ENCODE measurements at places on chromosomes 1 and 21. TPM values are rescaled to one million over a fixed set of nuclear protein-coding genes. Genes with fewer than 3 reads are reported as not detected.

The SMCP gene
- total RNA-seq = not detected

The LCE1C gene
- not detected for total RNA-seq

The C1QA gene
- total RNA-seq = 13.5 TPM

- DNase-seq = no peak
Observed at GRCh38 chr1:10815858-10816195, 19.4 kb upstream of the CASZ1 start.

GRCh38 chr1:48109390-48110013 is 112.3 kb upstream of the TRABD2B start:
- no peak for DNase-seq

DNA sequence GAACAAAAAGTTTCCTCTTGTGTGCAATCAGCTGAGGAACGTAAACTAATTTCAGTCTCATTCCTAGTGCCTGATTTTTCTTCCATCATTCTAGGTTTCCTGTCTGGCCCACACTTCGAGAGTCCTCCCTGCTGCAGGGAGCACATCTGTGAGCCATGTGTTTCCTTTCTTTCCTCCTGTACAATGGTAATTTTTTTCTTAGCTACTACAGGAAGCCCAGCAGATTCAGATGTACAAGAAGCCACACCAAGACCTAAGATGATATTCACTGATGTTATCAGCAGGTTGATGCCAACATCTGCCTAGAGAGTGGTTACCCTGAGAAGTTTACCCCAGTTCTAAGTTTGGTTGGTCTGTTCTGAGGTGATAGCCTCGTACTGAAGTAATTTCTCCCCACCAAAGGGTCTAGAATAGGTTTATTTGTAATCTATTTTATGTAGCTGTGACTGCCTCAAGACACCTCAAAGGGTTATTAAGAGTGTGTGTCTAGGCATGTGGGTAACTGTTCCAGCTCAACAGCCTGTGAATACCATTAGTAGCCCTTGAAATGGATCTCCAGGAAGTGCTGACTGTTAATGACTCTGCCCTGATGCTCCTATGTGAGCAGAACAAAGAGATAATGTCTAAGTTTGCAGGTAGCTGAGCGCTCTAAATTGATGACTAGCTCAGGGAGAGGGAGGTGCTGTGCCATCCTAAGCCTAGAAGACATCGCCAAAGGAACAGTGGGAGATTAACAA is 31.7 kb upstream of the CLDN14 start:
- no peak for DNase-seq

DNA sequence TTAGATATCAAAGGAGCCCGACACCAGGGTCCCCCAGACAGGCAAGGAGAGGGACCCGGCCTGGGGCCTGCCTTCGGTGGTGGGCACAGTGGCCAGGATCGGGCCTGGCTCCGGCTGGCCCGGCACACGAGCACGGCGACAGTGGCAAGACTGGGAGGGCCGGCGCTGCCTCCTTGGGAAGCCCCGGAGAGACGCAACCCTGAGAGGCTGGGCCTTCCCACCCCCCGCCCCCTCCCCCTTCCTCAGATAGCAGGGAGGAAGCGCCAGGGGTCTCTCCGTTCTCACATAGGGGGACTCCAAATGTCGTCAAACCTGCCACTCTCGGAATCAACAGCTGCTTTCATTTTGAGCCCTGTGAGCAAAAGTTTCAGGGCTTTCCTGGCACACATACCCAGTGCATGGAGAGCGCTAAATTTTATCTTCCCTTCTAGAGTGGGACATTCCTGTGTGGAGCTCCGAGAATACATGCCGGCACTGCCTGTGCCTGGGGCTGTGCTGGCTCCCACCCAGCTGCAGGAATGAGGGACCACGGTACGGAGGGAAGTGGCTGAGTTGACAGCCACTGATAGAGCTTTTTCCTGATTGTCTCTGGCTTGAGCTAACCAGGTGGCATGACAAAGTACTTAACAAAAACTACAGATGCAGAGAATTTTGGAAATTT is 62.4 kb downstream of the CD247 start:
- no peak for DNase-seq

All from esophagus squamous epithelium (tissue), 5 donors.